Liver (tissue), 10 donors: ENCODE measurements at places on chromosomes 1 and 21.
A peak's percentile ranks its signal among the peaks of the same experiment; 100 is the strongest.

GRCh38 chr1:157403203-157403602 is 149.1 kb downstream of the FCRL5 start:
- DNase-seq: no peak

- no peak for DNase-seq
Observed at GRCh38 chr1:183039985-183040447, 16.8 kb downstream of the LAMC1 start.

GRCh38 chr1:68293609-68294366 is 61.5 kb upstream of the WLS start:
- DNase-seq: no peak

GRCh38 chr1:225355863-225356262 is 72.0 kb downstream of the LBR start:
- no peak for DNase-seq

DNA sequence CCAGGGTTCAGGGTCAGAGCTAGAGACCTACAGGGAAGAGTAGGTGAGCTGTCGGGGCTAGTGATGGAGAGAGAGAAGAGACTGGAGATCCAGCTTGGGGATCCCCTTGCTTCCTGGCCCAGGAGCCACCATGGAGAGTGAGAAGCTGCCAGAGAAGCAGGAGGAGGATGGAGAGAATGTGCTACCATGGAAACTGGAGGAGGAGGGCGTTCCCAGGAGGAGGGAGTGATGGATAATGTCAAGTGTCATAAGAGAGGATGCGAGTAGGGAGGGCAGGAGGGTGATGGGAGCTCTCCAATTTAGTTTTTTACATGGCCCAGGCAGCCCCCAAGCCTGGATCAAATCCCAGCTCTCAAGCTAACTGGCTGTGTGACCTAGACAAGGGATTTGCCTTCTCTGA is 46.5 kb upstream of the EPB41 start:
- DNase-seq: no peak

DNA sequence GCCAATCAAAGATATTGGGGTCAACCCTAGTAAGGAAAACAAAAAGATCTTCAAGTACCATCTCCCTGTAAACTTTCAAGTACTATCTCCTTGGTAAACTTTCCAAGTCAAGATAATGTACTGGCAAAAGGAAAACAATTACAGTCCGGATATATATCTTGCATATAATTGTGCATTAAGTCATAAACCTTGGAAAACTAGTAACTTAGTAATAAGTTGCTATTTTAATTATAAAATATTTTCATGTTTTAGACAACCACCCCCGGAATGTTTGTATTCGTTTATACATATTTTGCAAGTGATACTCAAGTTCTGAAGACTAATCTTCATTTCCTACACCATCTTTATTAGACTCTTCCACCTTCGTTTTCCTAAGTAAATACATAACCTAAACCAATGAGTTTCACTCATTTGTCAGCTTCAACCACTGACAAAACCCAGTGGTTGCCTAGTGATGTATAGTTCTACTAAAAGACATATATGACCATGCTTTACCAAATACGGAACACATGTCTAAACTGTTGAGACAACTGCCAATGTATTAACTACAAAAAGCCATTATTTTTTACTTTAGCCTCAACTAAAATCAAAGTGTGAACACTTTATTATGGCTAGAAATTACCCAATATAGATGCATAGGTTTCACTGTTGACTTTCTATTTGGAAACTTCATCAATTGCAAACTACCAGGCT is 1.7 kb downstream of the AKT3 start:
- DNase-seq: no peak

DNA sequence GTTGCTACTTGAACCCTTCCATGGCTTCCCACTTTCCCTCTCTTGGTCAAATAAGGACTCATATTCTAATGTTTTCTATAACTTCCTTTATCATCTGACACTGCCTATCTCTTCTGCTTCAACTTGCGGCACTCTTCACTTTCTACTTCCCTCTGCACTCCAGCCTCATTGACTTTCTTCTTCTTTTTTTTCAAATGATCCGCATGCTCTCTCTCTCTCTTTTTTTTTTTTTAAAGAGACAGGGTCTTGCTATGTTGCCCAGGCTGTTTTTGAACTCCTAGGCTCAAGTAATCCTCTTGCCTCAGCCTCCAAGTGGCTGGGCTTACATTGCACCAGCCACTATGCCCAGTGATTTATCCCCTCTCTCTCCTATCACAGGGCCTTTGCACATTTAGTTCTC is 7.3 kb upstream of the IL10 start:
- DNase-seq: no peak

DNA sequence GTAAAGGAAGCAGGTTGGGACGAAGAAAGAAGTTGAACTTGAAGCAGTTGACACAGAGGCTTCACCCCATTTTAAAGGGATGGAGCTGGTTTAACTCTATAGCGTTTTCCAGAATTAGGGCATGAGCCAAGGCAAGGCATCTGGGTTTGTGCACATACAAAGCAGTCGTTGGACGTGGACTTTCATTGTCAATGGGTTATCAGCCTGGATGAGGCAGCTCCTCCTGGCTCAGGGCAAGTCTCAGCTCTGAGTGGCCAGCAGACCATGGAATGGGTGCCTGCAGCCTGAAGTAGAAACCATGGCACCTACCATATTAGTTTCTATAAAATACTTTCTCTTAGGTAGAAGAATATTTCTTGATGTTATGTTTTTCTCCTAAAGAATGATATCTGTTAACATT is 163.8 kb upstream of the KCNK2 start:
- DNase-seq: no peak

GRCh38 chr1:36160949-36161485 is 5.1 kb downstream of the MAP7D1 start:
- DNase-seq: no peak

DNA sequence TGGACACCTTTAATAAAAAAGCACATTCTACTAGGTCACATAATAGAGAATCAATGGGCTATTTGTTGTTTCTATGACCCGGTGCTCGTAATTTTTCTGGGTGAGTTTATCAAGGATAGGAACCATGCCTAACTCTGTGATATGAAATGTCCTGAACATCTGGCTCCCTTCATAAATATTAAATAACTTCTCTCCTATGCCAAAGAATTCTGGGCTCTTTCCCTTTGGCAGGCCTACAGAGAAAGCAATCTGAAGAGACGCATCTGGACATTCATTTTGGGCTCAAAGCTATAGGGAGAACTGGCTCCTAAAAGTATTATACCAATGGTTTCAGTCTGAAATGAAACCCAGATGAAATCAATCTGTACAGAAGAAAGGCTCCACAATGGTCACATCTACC is 38.8 kb upstream of the ANGPTL7 start:
- DNase-seq: no peak

GRCh38 chr1:96863449-96863848 is 141.9 kb downstream of the PTBP2 start:
- no peak for DNase-seq

- DNase-seq: no peak
Observed at GRCh38 chr1:109225711-109226445, 12.2 kb downstream of the SARS1 start.

DNA sequence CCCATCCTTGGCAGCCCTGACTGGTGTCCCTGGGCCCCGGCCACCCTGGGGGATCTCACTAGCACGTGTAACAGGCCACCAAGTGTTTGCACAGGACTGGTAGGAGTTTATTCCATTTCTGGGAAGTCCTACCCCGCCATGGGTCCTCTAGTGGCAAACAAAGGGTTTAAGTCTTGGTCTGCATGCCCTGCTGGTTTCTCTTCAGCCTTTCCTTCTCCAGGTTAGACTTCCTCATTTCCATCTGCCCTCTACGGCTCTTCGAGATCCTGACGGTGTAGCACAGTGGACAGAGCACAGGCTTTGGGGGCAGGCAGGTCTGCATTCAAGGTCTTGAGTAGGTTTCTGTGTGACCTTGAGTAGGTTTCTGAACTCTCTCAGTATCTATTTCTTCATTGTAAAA is 2.8 kb downstream of the AGTRAP start:
- DNase-seq: no peak

DNA sequence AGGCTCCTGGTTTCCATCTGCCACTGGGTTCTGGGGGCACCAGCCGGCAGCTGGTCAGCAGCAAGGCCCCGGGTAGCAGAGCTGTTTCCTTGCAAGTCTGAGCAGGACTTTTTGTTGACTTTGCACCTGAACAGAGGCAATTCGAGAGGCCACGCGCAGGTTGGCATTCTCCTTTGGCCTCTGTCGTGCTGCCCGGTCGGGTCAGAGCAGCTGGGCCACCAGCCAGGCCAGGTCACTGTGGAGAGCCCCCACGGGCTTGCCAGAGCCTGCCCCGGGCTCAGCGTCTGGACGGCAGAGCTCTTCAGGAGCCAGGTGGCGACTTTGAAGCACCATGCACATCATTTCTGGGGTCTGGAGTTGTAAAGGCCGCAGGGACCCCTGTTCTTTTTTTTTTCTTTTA is 28.4 kb upstream of the TMEM52 start:
- no peak for DNase-seq

DNA sequence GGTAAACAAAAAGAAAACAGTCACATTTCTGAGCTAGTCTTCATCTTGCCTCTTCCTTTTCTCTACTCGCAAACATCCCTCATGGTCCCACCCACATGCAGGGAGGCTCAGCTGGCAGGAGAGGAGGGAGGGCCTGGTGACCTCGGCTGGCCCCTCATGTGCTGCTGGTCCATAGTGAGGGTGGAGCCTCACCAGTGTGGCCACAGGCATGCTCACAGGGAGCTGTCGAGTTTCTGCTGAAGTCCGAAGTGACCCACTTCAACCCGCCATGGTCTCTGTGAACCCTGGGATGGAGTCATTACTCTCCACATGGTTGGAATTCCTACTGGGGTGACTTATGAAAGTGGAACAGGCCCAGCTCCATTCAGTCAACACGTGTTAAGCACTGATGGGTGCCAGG is 253.4 kb downstream of the RHOU start:
- no peak for DNase-seq

DNA sequence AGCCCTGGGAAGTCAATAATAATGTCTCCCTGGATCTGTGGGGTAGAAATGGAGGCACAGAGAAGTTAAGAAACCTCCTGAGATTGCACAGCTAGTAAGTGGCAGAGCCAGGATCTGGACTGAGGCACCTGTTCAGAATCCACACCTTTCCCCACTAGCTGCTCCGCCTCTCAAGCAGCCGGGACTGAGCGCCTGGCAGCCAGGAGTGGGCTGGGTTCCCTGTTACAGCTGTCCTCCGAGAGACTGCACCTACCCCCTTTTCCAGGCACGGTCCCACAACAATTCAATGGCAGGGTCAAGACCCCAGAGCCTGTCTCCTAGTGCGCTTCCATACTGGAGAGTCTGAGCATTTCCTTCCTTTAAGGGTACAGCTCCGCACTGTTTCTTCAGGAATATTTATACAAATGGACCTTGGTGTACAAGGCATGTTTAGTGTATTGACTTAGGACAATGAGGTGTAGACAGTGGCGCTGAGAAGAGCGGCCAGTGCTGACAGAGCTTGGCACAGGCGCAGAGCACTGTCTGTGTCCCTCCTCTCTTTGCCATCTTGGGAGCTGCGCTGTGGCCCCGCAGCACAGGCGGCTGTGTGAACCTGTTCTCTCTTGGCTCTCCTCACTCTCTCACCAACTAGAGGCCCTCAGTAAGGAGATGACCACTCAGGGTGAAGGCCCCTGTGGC is 24.4 kb downstream of the GRHL3 start:
- no peak for DNase-seq

- DNase-seq: no peak
Observed at GRCh38 chr1:18320051-18320450, 160.7 kb upstream of the KLHDC7A start.

DNA sequence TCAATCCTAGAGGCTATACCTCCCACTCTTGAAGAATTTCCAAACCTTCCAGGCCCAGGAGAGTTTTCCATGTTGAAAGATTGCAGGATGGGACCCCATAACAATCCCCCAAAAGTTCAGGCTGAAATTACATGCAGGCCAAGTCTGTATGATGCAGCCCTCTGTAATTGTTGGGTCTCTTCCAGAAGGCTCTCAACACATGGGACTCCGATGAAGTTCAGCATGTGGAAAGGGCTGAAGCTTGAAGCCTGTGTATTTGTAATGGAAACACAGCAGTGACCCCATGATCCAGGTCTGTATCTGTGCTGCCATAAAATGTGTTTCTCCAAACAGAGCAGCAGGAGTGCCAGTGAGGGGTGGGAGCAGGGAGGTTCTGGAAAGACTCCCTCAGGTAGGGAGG is 202.5 kb upstream of the LYPLAL1 start:
- DNase-seq: no peak

- no peak for DNase-seq
Observed at GRCh38 chr1:112904071-112904830, 51.7 kb downstream of the SLC16A1 start.

- DNase-seq: no peak
Observed at GRCh38 chr1:107449326-107449725, 308.5 kb downstream of the NTNG1 start.

DNA sequence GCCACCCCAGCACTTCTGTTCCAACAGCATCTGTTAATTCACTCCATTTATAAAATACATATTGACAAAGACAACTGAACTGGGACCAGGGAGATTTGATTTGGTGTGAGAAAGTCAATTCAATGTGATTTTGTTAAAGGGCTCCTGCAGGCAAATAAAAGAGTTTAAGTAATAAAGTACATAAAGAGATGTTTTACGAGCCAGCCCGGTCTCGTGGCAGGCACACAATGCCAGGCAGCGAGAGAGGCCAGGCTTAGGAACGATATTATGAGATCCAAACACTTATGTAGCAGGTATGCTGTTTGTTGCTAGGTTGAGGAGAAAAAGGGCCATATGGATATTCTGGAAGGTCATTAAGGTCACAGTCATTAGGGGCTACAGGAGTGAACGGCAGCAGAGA is 227.1 kb downstream of the KCTD3 start:
- DNase-seq: no peak

DNA sequence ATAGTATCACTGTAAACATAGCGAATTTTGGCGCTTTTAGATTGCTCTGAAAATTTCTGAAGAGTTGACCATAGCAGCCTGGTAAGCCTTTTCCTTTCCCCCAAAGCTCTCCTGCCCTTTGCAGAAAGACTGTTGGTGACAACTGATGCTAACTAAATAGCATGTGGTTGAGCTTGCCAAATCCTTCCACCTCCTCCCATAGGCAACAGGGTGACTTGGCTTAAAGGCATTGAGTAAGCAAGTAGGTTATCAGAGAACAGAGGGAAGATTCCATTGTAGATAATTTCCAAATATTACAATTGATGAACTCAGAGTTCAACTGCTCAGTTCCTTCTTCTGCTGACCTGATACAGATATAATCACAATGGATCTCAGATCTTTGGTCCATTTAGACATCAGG is 19.9 kb upstream of the HMGCL start:
- no peak for DNase-seq

GRCh38 chr1:198772626-198773025 is 133.8 kb downstream of the PTPRC start:
- no peak for DNase-seq

GRCh38 chr21:41511858-41512257 is 3.9 kb upstream of the TMPRSS2 start:
- no peak for DNase-seq

DNA sequence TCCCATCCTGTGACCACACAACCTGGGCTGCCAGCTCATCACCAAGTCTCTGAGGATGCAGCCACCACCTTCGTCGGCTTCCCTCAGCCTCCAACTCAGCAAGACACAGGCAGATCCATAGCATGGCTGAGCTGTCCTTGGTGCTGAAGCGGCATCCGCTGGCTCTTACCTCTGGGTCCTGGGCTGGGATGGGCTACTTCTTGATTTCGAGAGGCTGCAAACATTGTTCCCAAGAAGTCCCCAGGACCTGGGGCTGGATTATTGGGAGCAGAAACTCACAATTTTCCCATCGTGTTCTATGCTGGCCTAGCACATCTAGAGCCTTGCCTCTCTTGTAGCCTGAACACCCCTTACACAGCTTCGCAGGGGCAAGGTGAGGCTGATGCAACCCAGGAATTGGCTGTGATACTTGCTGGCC is 24.9 kb upstream of the C1QA start:
- DNase-seq: peak; percentile 62
